ENCODE measurements at places on chromosomes 12 and 14. TPM values are rescaled to one million over a fixed set of nuclear protein-coding genes. Genes with fewer than 3 reads are reported as not detected.

The OR4Q3 gene
- not detected for total RNA-seq

The GPD1 gene
- 0.81 TPM for total RNA-seq

DNA sequence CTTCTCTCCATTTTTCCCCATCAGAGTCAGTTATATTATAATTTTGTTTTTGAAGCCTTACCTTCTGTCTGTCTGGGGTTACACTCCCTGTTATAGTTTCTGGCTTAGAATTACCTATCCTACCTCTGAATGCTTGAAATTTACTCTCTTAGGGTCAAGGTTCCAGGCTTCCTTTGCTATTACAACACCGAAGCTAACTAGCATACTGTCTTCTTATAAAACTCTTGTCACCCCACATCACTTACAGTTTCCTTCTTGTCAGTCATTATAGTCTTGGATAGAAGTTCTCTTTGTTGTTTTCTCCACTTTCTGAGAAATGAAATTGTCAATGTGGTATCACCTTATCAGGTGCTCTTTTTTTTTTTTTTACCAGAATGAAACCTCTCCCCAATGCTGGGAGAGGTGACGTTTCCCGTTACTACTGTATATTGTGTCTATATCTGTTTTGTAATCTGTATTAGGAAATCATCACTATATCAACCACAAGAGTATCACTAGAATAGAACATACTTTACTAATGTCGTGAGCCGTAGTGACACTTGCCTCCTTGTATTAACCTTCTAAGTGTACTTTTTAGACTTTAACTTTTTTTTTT lies 69.2 kb upstream of the PSMA6 start:
- peak overlapping the region; percentile 20 for H3K27ac ChIP-seq
- H3K4me3 ChIP-seq, result no peak overlapping the region
- H3K27me3 ChIP-seq, result no peaks in the 10 kb centered on the region

DNA sequence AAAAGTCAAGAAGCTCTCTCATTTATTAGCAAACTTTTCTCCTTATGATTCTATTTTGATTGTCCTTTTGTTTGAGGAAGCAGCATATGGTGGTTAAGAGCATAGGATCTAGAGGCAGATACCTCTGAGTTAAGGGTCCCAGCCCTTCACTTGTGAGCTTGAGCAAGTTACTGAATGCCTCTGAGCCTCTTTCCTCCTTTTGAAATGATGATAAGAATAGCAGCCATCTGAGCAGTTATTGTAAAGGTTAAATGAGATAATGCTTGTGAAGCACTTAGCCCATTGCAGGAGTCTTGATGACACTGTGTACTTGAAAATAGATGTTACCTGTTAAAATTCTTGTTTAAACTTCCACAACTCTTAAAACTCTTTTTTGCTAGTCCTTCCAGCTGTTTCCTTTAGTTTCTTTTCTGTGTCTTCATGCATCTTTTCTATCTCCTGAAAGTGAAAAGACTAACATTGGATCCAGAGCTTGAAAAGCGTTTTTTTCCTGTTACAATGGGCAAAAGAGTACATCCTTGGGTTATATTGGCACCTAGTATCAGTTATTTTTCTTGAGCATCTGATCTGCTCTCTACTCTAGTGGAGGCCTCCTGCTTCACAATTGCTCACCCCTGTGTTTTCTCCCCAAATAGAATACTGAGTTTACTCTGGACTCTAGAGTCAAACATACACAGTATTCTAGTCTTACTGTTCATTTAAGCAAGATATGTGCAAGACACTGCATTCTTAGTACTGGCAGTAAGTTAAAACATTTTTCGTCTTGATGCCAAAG lies 3.1 kb downstream of the HIF1A start:
- DNase-seq, result no peak
- H3K4me1 ChIP-seq, result peaks cover 40% of the 10 kb centered on the region
- H3K27ac ChIP-seq, result peak overlapping the region; percentile 21
- H3K4me3 ChIP-seq, result no peak overlapping the region

- H3K27ac ChIP-seq, result no peak overlapping the region
- no peaks in the 10 kb centered on the region for H3K4me1 ChIP-seq
- H3K4me3 ChIP-seq, result no peak overlapping the region
- H3K36me3 ChIP-seq, result no peaks in the 10 kb centered on the region
- no peaks in the 10 kb centered on the region for H3K27me3 ChIP-seq
- no peak for DNase-seq
These were observed 25.2 kb downstream of the SLC24A4 start for GRCh38 chr14:92348154-92348553.

DNA sequence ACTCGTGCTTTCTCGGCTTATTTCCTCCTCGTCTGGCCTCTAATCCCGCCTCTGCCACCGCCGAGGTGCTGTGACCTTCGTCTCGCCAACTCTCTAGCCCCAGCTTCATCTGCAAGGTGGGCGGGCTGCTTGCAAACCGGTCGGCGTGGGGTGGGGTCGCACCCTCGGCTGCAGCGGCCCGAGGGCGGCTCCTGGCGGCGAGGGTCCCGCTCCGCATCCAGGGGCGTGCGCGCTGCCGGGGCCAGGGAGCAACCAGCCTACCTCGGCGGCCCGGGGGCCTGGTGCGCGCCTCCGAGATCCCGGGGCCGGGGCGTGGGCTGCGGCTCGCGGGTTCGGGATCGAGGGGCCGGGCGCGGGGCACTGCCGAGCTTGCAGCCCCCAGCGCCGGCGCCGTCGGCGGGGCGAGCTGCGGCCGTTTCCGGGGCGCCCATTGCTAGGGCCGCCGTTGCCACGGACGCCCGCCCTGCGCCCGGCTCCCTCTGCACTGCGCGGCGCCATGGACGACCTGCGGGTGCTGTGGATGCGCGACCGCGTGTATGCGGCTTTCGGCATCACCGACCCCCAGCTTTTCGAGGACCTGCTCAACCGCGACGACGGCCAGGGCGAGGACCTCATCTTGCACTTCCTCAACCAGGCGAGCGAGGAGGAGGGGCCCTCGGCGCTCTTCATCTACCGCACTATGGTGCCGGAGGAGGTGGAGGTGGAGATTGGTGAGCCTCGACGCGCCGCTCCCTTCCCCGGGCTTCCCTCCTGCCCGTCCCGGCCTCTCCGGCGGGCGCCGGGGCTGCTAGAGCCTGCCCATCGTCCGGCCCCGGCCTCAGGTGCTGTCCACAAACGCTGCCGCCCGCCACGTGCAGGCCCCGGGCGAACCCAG lies at the start of gene DNAH10:
Gene DNAH10 (plus strand): TSS at position 461 of the 874 bp plus-strand sequence. CDS start 36 bp downstream, at position 497.
- H3K4me3 ChIP-seq, result no peak within 1 kb of the TSS
- no peaks in the 10 kb centered on the region for H3K4me1 ChIP-seq
- no peak within 1 kb of the TSS for H3K27ac ChIP-seq
- H3K36me3 ChIP-seq, result peaks cover 11% of the 10 kb centered on the region

DNA sequence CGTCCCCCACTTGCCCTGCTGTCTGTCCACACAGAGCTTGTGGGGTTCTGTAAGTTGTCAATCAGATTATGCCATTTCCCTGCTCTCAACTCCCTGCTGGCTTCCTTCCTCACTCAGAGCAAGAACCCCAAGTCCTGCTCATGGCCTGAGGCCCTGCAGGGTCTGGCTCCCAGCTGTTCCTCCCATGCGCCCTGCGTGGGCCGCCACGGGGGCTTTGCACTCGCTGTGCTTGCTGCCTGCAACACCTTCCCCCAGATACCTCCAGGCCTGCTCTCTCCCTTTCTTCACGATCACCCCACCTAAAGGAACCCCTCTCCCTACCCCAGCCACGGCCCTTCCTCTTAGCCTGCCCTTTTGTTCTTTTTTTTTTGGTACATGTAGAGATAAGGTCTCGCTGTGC lies 234.6 kb downstream of the AACS start:
- DNase-seq, result no peak
- no peak overlapping the region for H3K4me3 ChIP-seq
- H3K4me1 ChIP-seq, result no peaks in the 10 kb centered on the region
- H3K36me3 ChIP-seq, result no peaks in the 10 kb centered on the region

GRCh38 chr14:81385886-81386285 lies 14.2 kb downstream of the STON2 start:
- H3K27ac ChIP-seq, result no peak overlapping the region
- no peaks in the 10 kb centered on the region for H3K36me3 ChIP-seq
- no peak overlapping the region for H3K4me3 ChIP-seq
- H3K4me1 ChIP-seq, result no peaks in the 10 kb centered on the region
- no peaks in the 10 kb centered on the region for H3K27me3 ChIP-seq

GRCh38 chr12:104275689-104276088 lies 27.9 kb upstream of the EID3 start:
- no peaks in the 10 kb centered on the region for H3K4me1 ChIP-seq
- no peaks in the 10 kb centered on the region for H3K27me3 ChIP-seq
- DNase-seq, result no peak
- no peak overlapping the region for H3K4me3 ChIP-seq
- H3K27ac ChIP-seq, result no peak overlapping the region

- H3K27ac ChIP-seq, result no peak overlapping the region
These were observed 198.4 kb downstream of the KLHL28 start for GRCh38 chr14:44763356-44763755.

All from sigmoid colon (tissue), 7 donors.